Muscle of leg (tissue), 16 donors: ENCODE measurements at places on chromosomes 6 and 20. TPM values are rescaled to one million over a fixed set of nuclear protein-coding genes. Genes with fewer than 3 reads are reported as not detected.

The PROCR gene
- 45.1 TPM for polyA plus RNA-seq

The IMPG1 gene
- 0.79 TPM for polyA plus RNA-seq

The NR2E1 gene
- not detected for polyA plus RNA-seq

The TULP1 gene
- polyA plus RNA-seq = 1.2 TPM

DNA sequence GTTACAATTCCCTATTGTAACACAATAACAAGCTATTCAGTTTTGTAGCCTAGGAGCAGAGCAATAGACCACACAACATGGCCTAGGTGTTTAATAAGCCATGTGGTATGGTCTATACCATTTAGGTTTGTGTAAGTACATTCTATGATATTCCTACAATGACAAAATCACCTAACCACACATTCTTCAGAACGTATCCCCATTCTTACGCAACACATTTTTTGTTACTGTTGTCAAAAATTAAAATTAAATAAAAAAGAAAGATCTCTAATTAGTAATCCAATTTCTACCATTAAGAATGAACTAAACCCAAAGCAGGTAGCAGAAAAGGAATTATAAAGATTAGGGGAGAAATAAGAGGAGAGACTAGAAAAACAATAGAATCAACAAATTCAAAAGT, 44.0 kb downstream of the RANBP9 start:
- H3K36me3 ChIP-seq = no peaks in the 10 kb centered on the region
- H3K27ac ChIP-seq = no peak overlapping the region

The MCCD1 gene
- polyA plus RNA-seq = not detected

DNA sequence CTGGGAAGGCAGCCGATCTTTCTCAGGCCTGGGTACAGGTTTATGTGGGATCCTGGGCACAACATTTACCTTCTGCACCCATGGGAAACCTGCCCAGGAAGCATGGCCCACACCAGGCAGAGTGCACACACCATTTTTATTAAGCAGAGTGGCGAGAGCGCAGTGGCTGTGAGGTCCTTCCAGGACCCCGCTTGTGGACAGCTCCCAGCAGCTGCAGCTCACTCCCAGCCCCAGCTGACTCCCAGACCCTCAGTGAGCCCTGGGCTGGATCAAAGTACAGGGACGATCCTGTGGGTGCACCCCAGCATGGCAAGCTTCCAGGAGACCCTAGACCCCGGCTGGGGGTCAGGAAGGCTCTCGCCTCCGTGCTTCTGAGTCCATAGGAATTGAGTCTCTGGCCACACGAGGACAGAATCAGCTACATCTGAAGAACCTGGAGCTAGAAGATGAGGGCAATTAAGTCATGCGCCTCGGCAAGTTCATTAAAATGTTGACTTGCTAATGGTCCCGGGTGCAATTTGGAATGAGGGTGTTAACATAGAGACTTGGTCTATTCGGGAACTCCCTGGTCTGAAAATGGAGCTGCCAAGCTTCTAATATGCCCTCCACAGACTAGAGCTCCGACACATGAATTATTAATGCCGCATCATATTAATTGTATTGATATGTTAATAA, 65.4 kb upstream of the SLCO4A1 start:
- no peak overlapping the region for H3K27ac ChIP-seq
- H3K4me3 ChIP-seq = no peak overlapping the region
- H3K36me3 ChIP-seq = peaks cover 4% of the 10 kb centered on the region
- peaks cover 16% of the 10 kb centered on the region for H3K4me1 ChIP-seq
- peaks cover 56% of the 10 kb centered on the region for H3K27me3 ChIP-seq

The BMP7 gene
- 5.7 TPM for polyA plus RNA-seq

The SLC22A23 gene
- polyA plus RNA-seq = 4.9 TPM

The KHDC1L gene
- polyA plus RNA-seq = not detected

DNA sequence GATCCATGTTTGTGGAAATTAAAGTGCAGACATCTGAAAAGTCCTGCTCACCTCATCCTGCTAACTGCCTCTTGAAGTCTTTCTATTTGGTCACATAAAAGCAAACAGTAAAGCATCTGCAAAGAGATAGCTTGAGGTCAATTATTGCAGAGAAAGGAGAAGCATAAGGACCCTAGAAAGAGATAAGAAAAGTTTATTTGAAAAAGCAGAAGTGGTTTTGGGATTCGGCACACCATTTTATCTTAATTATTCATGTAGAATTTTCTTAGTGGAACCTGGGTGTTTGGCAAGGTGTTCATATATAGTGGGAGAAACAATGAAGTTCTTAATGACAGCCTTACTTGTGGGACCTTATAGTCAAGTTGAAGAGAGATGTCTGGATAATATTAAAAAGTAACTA, 280.8 kb downstream of the CENPW start:
- no peaks in the 10 kb centered on the region for H3K36me3 ChIP-seq
- no peak overlapping the region for H3K4me3 ChIP-seq
- no peaks in the 10 kb centered on the region for H3K27me3 ChIP-seq
- DNase-seq = no peak

The TRIM40 gene
- not detected for polyA plus RNA-seq

The LY6G6D gene
- polyA plus RNA-seq = 0.65 TPM

DNA sequence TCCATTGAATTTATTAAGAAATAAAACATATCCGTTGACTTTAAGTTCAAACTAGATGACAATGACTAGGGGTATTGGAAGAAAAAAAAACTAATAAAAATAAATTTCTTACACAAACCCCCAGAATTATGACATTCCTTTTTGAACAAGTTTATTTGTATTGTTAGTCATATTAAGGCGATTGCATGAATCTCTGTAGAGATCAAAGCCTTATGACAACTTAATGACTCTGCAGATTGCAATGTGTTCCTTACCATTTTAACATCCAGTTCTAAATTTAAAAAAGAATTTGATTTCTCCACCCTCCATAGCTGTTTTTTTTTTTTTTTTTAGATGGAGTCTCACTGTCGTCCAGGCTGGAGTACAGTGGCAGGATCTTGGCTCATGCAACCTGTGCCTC, 189.8 kb upstream of the CEP162 start:
- no peak for DNase-seq
- H3K4me3 ChIP-seq = no peak overlapping the region
- H3K4me1 ChIP-seq = peaks cover 2% of the 10 kb centered on the region
- no peaks in the 10 kb centered on the region for H3K27me3 ChIP-seq

DNA sequence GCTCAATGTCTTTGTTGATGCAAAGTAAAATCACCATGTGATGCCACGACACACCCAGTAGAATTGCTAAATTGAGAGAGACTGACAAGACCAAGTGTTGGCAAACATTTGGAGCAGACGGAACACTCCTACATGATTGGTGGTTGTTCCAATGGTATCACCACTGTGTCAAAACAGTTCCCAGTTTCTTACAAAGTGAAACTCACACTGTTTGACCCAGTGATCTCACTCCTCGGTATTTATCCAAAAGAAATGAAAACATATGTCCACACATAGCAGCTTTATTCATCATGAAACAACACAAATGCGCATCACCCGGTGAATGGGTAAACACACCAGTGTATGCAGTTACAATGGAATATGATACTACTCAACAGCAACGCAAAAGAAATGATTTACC, 74.0 kb upstream of the SULF2 start:
- H3K27ac ChIP-seq = peak overlapping the region; percentile 85
- DNase-seq = peak; percentile 78
- no peaks in the 10 kb centered on the region for H3K36me3 ChIP-seq
- H3K4me3 ChIP-seq = no peak overlapping the region

GRCh38 chr6:125577124-125577662, 172.2 kb upstream of the HEY2 start:
- no peak overlapping the region for H3K27ac ChIP-seq
- no peak overlapping the region for H3K4me3 ChIP-seq
- no peaks in the 10 kb centered on the region for H3K4me1 ChIP-seq
- peak; percentile 11 for DNase-seq
- H3K36me3 ChIP-seq = no peaks in the 10 kb centered on the region

GRCh38 chr6:144749263-144749662, 464.1 kb downstream of the UTRN start:
- H3K36me3 ChIP-seq = peaks cover 12% of the 10 kb centered on the region
- H3K4me1 ChIP-seq = no peaks in the 10 kb centered on the region
- H3K4me3 ChIP-seq = no peak overlapping the region
- no peak for DNase-seq

GRCh38 chr6:99022039-99022609, 74.4 kb upstream of the FBXL4 start:
- H3K4me1 ChIP-seq = no peaks in the 10 kb centered on the region
- no peak for DNase-seq
- no peaks in the 10 kb centered on the region for H3K27me3 ChIP-seq
- no peak overlapping the region for H3K4me3 ChIP-seq

GRCh38 chr6:154453329-154453728, 57.2 kb downstream of the CNKSR3 start:
- no peaks in the 10 kb centered on the region for H3K27me3 ChIP-seq
- no peak for DNase-seq
- H3K4me1 ChIP-seq = peaks cover 21% of the 10 kb centered on the region
- no peak overlapping the region for H3K4me3 ChIP-seq
- no peak overlapping the region for H3K27ac ChIP-seq

The HDGFL1 gene
- 0.05 TPM for polyA plus RNA-seq

DNA sequence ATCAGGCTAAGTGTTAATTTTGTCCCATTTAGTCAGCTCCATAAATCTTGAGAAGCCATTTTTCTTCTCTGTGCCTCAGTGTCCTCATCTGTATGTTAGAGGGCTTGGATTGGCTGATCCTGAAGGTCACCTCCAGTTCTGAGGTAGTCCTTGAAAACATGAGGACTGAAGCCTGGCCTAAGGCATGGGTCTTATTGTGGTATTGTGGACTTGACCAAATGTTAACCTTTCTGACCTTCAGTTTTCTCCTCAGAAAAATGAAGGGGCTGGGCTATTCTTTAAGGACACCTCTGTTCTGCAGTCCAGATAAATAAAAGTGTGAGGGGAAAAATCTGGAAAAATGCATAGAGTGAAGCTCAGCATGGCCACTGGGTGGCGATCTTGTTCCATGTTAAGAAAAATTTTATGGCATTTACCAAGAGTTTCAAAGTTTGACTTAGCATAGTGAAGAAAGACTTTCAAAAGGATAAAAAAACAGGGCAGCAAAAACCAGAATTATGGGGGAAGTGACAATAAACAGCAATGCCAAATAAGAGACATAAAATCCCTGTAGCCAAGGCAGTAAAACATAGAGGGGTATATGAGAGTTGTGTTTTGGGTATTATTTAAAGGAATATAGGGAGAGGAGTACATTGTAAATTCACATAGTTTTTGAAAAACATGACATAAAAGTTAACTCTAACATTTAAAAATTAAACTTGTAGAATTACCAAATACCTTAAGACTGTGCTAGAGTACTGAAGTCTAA, 13.2 kb upstream of the TFB1M start:
- no peaks in the 10 kb centered on the region for H3K27me3 ChIP-seq
- no peak overlapping the region for H3K4me3 ChIP-seq

DNA sequence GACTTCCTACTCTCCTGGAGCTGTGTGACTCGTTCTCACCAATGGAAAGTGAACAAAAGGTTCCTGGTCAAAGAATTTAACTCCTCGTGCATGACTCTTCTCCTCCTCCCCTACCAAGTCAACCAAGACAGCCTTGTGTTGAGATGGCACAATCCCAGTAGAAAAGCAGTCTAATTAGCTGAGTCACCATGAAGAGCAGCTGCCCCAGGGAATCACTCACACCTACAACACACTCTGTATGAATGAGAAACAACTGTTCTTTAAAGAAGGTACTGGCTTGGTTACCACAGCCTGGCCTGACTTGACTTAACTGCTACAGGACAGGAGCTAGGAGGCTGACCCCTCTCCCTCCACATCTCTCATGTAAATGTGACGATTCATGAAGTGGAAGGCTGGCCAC, 2.9 kb upstream of the HLA-DOB start:
- no peaks in the 10 kb centered on the region for H3K4me1 ChIP-seq
- H3K27ac ChIP-seq = no peak overlapping the region
- no peaks in the 10 kb centered on the region for H3K36me3 ChIP-seq
- DNase-seq = no peak
- peaks cover 4% of the 10 kb centered on the region for H3K27me3 ChIP-seq

The GSTA2 gene
- 0.15 TPM for polyA plus RNA-seq

DNA sequence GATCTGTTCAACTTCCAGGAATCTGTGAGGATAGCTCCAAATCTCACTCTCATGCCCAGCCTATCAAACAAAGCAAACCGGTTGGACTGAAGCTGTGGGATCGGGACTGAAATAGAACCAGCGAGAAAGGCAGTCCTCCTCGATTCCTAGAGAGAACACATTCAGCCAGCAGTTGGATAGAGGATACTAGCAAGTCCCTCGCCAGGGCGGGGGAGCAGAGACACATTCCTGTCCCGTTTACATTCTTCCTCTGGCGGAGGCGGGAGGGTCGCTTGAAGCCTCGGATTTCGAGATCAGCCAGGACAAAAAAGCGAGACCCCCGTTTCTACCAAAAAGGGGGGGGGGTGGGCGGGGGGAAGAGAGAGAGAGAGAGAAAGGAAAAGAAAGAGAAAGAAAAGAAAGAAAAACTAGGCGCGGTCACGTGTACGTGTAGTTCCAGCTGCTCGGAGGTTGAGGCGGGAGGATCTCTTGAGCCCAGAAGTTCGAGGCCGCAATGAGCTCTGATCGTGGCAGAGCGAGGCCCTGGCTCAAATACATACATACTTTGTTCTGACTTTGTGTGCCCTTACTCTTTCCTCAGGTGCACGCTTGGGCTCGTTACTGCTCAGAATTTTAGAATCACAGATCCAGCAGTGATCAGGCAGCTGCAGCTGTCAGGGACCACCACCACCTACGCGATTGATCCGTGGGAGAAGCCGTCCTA, 19.5 kb downstream of the ZNF311 start:
- peaks cover 17% of the 10 kb centered on the region for H3K4me1 ChIP-seq
- H3K4me3 ChIP-seq = peak overlapping the region; percentile 39
- peak; percentile 99 for DNase-seq
- peaks cover 13% of the 10 kb centered on the region for H3K27me3 ChIP-seq
- H3K27ac ChIP-seq = peak overlapping the region; percentile 94

The CNR1 gene
- polyA plus RNA-seq = 0.23 TPM

The PACSIN1 gene
- polyA plus RNA-seq = 1.5 TPM

The SLC22A7 gene
- polyA plus RNA-seq = not detected

- peaks cover 42% of the 10 kb centered on the region for H3K36me3 ChIP-seq
- H3K27ac ChIP-seq = peak overlapping the region; percentile 59
- H3K27me3 ChIP-seq = peaks cover 11% of the 10 kb centered on the region
- H3K4me1 ChIP-seq = peaks cover 46% of the 10 kb centered on the region
These were observed 4.0 kb downstream of the CDKN1A start for GRCh38 chr6:36682328-36683144.

The PPP1R3D gene
- 4.1 TPM for polyA plus RNA-seq

The ABHD16B gene
- not detected for polyA plus RNA-seq

GRCh38 chr6:76861403-76861802, 601.9 kb downstream of the HTR1B start:
- H3K27ac ChIP-seq = no peak overlapping the region
- no peak overlapping the region for H3K4me3 ChIP-seq
- no peak for DNase-seq
- no peaks in the 10 kb centered on the region for H3K4me1 ChIP-seq

- no peaks in the 10 kb centered on the region for H3K36me3 ChIP-seq
- H3K4me1 ChIP-seq = no peaks in the 10 kb centered on the region
- no peaks in the 10 kb centered on the region for H3K27me3 ChIP-seq
- no peak overlapping the region for H3K27ac ChIP-seq
- no peak for DNase-seq
- H3K4me3 ChIP-seq = no peak overlapping the region
These were observed 8.8 kb downstream of the GDAP1L1 start for GRCh38 chr20:44255942-44256341.
